ENCODE measurements at places on chromosomes 5 and 9. TPM values are rescaled to one million over a fixed set of nuclear protein-coding genes. Genes with fewer than 3 reads are reported as not detected.

DNA sequence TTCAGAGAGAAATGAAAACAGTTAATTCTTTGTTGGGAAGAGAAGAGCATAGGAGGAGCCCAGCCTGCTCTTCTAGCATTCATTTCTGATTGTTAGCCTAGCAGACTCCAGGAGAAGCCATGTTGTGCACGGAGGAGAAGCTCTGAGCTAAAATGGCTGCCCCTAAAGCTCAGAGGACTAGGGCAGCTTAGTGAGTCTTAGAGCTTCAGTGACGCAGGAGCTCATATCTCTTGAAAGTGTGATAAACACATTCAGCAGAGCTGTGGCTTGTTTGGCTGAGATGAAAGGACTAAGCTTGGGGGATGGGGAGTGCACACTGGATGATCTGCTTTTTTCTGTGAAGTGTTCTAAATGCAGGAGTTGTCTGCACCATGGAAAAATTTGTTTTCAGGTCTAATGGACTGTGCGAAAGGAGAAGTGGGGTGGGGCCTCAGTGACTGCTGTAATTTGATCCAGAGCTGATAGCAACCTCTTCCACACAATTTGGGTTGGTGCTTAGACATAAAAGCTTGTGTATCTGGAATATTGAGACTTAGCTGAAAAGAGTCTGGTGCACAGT lies 58.5 kb downstream of the ZNF462 start:
- DNase-seq, result peak; percentile 87

The FRMD3 gene
- 0.96 TPM for total RNA-seq

GRCh38 chr5:122102825-122103224 lies 24.8 kb upstream of the LOX start:
- peak; percentile 58 for DNase-seq

DNA sequence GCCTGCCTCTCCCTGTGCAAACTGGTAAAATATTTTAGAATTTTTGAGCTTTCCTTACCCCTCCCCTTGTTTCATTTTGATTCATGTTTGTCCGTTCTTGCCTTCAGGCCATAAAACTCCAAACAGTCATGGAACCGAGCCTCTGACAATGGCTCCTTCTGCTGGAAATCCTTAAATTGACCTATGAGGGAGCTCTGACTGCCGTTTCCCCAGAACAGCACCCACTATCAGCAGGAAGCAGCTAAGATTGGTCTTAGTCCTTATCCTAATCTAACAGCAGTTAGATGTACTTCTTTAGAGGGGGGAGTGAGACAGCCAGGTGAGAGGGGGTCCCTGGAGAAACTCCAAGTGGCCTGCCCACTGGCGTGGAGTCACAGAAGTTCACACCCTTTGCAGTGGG lies 106.7 kb downstream of the FAM174A start:
- DNase-seq, result no peak

- no peak for DNase-seq
Observed at GRCh38 chr9:81596679-81597418, 92.5 kb downstream of the TLE1 start.

DNA sequence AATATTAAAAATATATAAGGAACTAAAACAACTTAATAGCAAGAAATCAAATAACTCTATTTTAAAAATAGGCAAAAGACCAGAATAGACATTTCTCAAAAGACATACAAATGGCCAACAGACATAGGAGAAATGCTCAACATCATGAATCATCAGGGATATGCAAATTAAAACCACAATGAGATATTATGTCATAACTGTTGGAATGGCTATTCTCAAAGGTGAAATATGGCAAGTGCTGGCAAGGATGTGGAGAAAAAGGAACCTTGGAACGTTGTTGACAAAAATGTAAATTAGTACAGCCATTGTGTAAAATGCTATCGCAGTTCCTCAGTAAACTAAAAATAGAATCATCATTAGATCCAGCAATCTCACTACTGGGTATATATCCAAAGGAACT lies 468.5 kb downstream of the NFIB start:
- DNase-seq, result peak; percentile 2

All from A172 (cell line).